ENCODE measurements at places on chromosomes 11 and 22.

DNA sequence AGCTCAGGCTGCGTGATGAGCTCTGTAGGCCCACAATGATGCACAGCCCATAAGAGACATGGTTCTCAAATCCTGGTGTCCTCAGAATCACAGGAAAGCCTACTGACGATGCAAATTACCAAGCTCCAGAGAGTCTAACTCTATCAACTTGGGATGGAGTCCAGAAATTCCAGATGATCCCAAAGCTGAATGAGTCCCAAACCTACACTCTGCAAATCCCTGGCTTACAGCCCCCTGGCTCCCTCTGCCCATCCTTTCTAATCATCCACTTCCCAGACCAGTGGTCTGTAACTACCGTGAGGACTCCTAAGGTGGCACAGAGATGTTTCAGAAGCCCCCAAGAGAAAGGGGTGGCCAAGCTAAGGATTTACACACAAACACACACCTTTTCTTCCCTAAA, 13.5 kb downstream of the ARFGAP2 start:
- no peak for DNase-seq

GRCh38 chr22:39847477-39847876, 46.1 kb downstream of the ENTHD1 start:
- no peak for DNase-seq

- no peak for DNase-seq
Measured at GRCh38 chr11:132131961-132132360, 761.5 kb downstream of the NTM start.

GRCh38 chr11:77027275-77027674, 6.9 kb upstream of the B3GNT6 start:
- DNase-seq = no peak

- DNase-seq = peak; percentile 64
Measured at GRCh38 chr11:5234381-5234834, at the start of gene HBD. Gene HBD (minus strand): TSS chr11:5234483. CDS start chr11:5234433, 50 bp downstream.

DNA sequence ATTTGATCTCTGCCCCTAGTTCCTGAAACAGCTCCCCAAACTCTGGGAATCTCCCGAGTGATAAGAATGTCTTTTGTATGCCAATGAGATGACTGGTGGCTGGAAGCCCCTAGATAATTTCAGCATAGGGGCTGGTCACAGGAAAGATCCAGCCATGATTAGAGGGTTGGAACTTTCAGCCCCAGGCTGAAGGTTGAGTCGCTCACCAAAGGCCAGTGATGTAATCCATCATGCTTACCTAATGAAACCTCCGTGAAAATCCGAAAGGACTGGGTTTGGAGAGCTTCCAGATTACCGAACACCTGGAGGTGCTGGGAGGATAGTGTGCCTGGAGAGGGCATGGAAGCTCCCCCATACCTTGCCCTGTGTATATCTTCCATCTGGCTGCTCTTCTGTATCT, 26.0 kb downstream of the LRRC32 start:
- no peak for DNase-seq

DNA sequence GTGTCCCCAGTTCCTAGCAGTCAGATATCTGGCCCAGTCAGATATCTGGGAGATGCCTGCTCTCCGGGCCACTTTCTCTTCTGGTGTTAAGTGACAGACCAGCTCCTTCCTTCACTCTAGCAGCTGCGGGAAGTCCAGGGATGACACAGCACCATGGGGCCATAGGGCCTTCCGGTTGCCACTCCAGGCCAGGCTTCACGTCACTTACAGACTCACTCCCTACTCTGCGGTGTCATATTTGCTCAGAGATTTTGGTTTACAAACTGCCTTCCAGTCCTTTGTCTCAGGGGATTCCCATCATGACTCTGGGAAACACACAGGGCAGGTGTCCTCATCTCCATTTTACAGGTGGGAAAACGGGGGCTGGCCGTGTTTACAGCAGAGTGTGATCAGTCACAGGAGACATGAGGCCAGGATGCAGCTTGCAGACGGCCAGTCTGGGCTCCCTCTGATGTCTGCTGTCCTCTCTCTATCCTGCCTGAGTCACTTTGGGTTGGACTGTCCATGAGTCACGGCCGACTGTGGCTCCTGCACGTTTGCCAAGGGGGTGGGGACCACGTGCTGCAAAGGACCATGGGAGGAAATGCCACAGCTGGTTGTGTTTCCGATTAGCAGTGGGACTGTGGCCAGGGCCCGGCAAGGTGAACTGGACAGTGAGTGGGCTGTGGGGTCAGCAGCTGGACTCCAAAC, 8.2 kb upstream of the TBC1D22A start:
- DNase-seq = peak; percentile 76

DNA sequence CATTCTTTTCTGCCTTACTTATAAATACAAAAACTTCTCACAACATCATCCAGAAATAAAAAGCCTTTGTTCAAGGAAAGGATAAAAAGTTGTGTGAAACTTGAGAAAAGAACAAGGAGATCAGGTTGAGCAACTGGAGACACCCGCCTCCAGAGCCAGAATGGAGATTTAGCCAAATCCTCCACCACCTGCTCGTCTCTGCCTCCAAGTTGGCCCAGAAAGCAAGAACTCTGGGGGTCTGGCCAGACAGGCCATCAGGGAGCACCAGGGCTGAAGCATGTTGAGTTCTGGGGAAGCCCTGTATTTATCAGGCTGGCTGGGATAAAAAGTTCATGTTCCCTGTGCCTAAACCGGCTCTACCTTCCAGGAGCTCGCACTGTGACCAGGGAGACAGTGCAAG, 14.9 kb downstream of the SMCO4 start:
- no peak for DNase-seq

DNA sequence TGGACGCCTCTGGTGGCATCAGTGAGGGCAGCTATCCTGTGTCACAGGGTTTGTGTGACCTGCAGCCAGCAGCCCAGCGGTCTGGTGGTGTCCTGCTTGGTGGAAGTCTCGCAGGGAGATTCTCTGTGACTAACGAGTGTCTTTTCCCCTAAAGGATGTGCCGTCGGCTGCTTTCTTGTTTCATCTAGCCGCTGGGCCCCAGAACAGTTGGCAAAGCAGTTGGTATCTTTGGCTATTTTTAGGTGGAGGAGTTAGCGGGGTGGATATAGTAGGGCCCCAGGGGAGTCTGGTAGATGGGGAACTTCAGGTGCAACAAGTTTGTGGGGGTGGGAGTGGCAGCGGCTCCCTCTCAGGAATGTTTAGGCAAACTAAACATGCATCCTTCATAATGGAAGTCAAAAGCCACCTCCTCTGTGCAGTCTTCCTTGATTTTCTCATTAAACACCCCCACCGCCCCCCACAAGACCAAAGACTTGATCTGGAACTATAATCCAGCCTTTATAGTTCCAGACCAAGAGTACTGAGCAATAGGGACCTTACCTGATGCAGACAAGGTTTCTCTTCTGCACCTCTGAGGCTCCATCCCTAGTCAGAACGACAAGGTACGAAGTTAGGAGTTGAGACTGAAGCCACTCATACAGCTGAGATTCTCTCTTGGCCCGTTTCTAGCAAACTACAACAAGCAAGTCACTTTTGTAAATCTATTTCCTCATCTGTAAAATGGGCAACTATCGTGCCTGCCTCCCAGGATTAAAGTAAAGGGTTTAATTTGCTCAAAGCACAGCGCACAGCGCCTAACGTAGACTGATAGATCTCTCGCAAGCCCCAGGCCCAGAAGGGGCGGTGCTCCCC, 1.1 kb upstream of the PELI3 start:
- DNase-seq = peak; percentile 51

- peak; percentile 27 for DNase-seq
Measured at GRCh38 chr11:86369668-86370067, 5.0 kb upstream of the CCDC81 start.

GRCh38 chr11:33657757-33658156, 42.9 kb downstream of the C11orf91 start:
- DNase-seq = no peak

- DNase-seq = no peak
Measured at GRCh38 chr22:49671331-49672013, 156.2 kb downstream of the BRD1 start.

- DNase-seq = no peak
Measured at GRCh38 chr22:44758344-44758973, 6.1 kb downstream of the ARHGAP8 start.

DNA sequence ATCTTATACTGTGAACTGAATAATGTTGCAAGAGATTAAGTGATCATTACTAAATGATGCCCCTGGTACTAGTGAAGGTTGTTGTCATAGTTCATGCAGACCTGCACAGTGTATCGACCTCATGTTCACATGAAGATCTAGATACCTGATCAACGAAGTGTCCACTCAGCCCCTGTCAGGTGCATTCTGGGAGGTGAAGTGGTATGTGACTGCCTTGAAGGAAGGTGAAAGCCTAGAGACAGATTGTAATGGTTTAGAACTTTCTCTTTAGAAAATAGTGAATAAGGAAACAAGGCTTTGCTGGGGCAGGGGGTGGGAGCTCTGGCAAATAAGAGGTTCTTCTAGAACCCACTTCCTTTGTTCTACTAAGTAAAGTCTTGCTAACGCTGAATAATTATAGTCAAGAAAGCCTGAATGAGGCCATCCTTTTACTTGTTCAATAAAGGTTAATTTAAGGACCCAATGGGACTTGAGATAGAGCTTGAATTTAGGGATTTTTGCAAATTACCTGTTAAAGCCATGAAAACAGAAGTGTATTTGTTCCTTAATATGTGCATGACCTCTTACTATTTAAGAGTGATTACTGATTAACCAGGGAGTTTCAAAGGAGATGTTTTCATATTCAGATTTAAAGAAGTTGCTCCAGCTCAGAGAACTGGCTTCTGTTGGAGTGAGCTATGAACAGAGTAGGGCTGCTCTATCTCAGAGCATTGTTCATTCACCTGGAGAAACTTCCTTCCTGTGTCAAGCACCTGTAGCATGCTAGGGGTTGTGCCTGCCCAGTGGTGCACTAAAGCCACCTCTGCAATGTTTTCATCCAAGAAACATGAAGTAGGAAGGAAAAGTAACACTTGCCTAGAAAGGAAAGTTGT, 45.3 kb downstream of the C22orf31 start:
- DNase-seq = no peak

DNA sequence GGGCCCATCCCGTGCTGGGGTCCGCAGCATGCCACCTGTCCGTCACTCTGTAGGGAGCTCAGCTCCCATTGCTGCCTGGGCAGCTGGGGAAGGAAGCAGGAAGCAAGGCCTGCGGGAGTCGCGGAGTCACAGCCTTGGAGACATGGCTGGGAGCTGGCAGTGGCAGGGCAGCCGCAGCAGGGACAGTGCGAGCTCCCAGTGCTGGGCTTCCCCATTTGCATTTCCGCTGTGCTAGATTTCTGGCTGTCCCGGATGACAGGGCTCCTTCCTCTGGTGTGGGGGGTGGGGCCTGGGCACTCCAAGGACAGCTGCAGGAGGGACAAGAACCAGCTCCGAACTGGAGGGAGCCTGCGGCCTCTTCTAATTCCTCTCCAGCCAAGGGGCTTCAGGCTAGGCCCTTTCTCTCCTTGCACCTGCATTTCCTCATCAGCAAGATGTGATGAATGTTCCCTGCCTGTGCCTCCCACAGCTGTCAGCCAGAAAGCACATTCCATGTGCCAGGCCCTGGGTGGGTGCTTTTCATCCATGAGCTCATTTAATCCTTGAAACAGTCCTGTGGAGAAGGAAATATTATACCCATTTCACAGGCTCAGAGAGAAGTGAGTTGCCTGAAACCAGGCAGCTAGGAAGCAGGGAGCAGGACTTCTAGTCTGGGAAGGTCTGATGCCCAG, 48.0 kb downstream of the MYO7A start:
- peak; percentile 84 for DNase-seq

GRCh38 chr11:31815711-31816467, 4.8 kb upstream of the PAX6 start:
- DNase-seq = no peak

DNA sequence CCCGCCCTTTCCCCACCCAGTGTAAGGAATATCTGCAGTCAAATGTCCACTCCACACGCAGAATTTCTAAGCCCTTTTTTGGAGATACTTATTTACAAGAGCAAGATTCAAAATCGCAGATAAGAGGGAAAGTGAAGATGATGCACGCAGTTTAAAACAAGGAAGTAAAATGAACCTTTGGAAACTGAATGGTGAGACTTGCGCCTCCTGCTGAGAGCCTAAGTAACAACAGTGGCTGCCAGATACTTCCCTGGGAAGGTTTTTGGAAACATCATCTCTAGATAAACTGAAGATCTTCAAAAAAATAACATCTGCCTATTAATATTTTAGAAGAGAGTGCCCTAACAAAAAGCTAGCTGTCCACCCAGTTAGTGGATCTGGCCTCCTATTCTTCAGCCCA, 963.1 kb upstream of the FAT3 start:
- peak; percentile 20 for DNase-seq

DNA sequence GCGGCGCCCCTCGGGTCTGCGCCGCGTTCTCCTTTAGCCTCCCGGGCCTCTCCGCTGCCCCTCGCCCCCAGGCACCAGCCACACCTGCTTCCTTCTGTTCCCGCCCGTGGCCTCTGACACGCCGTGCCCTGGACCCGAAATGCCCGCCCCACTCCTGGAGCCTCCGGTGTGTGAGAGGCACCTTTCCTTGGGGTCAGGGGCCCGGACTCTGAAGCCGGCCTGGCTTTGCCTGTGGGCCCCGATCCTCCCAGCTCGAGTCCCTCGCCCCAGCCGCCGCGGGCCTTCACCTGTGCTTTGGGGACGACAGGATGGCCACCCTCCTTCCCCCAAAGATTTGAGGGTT, 661 bp upstream of the CDPF1 start:
- no peak for DNase-seq

DNA sequence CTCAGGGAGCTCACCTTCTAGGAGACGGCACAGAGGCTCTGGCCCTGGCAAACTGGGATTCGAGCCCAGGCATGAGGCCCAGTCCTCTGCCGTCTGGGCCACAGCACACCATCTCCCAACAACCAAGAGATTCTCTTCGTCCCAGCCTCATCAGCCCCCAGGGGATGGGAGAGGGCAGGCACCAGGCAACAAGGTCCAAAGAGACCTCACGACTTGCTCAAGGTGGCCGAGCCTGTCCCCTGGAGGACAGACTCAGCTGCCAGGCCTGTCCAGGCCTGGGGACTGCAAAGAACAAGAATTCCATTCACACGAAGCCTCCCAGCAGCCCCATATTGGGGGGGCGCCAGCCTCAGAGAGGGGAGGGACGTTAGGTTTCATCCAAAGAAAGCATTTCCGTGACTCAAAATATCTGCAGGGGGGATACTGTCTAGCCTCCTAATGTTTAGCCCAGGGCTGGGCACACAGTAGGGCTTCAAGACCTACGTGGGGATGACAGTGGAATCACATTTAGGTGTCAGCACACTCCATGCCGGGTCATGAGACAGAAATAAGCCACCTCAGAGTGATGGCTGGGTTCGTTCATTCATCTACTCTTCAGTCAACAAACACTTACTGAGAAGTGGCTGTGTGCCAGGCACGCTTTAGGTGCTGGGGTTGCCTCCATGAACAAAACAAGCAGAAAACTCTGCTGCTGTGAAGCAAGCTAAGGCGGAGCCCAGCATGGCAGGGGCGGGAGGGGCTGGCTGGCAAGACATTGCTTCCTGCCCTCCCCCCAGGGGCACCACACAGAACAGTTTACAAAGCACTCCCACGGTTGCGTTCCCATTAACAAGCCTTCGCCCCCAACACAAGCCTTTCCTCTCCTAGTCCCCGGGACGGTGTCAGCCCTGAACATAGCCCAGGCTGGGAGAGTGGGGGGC, 1.2 kb downstream of the CARNS1 start:
- peak; percentile 16 for DNase-seq

Measured in MV-4-11 (cell line).